Substantia nigra (tissue), 51 donors: ENCODE measurements at places on chromosomes 5 and 9.

- DNase-seq: no peak
Measured at GRCh38 chr5:152488869-152489268, 83.8 kb upstream of the NMUR2 start.

DNA sequence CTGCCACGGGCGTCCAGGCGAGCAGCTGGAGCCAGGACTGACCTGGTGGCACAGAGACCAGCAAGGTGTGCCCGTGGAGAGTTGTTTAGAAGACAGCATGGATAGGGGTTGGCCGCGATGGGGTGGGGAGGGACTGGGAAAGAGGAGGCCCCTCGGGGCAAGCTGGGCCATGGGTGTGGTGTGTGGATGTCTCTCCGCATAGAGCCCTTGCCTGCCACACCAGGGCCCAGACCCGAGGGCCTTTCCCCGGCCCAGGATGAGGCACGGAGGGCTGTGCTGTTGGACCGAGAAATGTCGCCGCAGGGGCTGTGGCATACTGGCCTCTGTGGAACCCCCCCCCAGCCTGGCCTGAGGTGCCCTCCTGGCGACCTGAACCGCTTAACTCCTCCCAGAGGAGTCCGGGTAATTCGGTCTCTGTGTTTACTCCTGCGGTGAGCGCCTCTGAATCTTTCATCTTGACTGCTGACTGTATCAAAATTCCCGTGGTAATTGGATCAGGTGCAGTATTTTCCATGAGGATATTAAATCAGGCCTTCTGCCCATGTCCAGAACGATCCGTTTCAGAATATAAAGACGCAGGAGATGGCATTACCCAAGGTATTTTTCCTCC lies 22.5 kb upstream of the LAMC3 start:
- no peak for DNase-seq

GRCh38 chr9:69571032-69571431 lies 101.1 kb downstream of the APBA1 start:
- DNase-seq: no peak

DNA sequence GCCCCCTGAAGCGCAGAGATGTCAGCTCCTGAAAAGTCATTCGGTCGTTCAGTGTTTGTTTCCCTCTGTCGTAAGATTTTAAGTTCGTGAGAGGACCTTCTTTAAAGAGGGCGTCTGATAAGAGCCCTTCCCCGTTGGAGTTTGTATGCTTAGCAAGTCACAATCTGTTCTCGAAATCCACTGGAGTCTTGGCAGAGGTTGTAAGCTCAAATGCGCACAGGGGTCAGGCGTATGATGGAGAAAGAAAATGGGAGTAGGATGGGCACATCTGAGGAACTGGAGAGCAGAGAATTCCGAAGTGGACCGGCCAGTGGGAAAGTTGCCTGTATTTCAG lies 710 bp downstream of the HSD17B4 start:
- peak; percentile 25 for DNase-seq

GRCh38 chr9:137068539-137069507 lies 1.5 kb downstream of the SAPCD2 start:
- DNase-seq: no peak

DNA sequence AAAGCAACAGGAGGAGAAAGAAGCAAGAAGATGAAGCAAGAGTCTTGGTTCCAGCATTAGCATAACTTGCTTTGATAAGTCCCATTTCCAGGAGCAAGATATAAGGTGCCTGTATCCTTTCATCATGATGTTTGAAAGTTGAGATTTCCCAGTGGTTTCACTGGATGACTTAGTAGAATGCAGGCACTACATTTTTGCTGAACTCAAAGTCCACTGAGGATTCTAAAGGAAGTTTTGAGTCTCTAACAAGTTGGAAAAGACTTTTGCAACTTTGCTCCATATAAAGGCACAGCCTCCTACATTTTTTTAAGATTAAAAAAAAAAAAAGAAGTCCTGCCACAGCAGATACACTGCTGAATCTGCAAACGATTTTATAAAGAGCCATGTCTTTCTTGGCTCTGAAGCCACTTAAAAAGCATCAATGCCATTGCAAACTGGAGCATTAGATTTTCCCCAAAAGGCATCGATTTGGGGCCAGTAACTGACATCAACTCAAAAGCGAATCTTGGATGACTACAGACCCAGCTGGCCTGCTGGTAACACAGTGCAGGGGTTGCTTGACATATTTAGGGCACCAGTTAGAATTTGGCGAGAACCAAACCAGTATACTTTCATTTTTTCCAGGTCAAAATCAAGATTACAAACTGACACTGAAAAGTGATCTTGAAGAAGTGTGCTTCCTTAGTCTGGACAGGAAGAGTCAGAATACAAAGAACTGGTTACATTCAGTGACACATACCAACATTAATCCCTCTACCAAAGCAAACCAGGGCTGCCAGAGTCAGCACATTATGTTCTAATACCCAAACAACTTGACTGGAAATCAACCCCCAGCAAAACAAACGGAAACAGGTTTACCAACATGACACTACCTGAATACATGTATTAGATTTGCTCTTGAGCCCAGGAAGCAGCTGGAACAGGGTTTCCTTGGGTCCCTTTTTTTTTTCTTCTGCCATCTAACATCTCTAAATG lies 39.1 kb upstream of the KCNV2 start:
- DNase-seq: no peak

GRCh38 chr9:132798817-132799790 lies 79.0 kb downstream of the AK8 start:
- DNase-seq: no peak

DNA sequence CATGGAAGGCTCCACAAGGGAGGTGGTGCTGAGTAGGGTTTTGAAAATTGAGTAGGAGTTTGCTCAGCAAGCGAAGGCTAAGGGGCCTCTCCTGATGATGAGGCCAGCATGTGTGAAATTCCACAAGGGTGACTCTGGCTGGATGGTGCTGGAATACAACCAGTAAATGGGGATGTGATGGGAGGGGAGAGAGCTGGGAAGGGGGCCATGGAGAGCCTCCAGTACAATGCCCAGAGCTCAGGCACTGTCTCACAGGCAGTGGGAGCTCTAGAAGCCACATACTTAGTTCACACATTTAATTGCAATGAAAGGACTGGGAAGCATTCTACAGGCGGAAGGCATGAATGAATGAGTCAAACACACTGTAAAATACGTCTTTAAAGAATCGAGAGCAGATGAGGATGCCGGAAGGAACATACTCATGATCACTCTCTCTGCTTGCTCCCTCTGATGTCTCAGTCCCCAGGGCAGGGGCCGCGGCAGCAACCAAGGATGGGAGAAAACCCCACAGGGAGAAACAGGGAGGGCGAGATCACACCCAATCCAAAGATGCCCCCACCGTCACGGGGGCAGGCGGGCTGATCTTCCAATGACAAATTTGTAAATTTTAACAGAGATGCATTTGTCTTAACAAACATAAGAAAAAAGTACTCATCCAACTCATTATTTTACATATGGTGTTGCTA lies 261.0 kb downstream of the NSG2 start:
- no peak for DNase-seq

GRCh38 chr9:38182321-38182720 lies 113.3 kb upstream of the SHB start:
- no peak for DNase-seq

DNA sequence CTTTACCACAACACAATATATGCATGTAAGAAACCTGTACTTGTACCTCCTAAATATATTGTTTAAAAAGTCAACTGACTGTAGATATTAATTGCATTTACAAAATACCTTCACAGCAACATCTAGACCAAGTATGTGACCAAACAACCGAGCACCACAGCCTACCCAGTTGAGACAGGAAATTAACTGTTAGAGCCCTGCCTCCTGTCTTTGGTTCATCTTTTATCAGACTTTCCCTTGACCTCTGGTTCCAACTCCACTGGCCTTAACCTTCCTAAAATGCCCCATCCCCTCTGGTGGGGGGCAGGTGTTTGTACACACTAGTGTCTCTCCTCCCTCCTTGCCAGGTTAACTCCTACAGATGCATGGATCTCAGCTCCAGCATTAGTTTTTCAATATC lies 155.0 kb upstream of the PANK3 start:
- no peak for DNase-seq

DNA sequence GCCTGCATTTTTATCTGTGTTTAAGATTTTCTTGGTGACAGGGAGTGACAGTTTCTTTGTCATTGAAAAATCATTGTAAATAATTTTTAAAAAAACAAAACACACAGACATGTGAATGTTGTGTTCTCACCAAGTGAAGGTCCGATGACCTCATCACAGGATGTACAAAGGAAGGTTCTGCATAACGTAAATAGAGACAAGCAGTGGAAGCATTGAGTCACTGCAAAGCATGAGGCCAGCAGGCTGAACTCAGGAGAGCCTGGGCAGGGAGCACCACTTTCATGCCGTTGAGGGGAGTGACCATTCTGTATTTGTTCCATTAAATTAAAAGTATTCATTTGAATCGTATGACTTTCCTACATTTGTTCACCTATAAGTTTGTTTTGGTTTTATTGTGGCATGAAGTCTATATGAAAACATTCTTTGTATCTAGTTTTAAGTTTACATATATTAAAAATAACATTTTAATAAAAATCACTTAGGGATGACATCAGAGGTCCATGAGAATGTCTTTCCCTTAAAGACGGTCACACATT lies 70.4 kb upstream of the TLE1 start:
- DNase-seq: no peak

GRCh38 chr5:148446611-148447010 lies 62.9 kb downstream of the FBXO38 start:
- DNase-seq: no peak
